ACHN (cell line): ENCODE measurements at places on chromosomes 7 and 10.
A peak's percentile ranks its signal among the peaks of the same experiment; 100 is the strongest.

DNA sequence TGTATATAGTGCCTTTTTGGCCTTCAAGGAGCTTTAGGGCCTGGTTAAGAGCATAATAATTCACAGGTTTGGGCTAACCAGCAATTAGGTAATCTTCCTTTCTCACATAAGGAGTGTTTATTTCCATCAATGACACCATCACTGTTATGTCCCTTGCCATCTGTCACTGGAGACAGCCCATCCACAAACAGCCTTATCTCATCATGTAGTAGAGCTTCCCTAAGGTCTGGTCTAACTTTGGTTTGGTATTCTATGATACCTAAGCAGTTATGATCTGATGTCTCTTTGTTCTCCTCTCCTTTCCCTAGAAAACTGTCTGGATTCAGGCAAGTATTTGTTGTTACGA, 26.4 kb downstream of the MAPK8 start:
- no peak for DNase-seq

DNA sequence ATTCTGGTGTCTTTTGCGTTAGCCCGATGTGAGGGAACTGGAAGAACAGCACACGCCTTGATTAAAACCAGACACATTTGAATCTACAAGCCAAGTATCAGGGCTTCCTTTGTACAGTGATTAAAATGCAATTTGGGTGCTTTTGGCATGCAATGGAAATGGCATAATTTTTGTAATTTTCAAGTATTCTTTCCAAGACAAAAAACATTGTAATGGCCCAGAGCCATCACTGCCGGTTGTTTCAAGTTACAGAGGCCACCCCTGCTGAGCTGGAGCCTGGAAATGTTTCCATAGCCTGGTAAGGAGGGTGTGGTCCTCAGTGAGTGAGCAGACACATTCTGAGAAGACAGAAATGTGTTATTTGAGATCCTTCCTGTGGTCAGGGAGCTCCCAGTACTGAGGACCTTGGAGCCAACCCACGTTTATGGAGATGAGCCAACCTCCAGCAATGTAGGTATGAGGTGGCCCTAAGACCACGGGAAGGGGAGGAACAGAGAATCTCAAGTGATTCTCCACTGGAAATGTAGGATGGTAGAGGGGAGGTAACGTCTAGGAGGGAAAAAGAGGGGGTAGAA, 20.9 kb downstream of the TEX36 start:
- DNase-seq: no peak

- no peak for DNase-seq
These were observed 23.3 kb downstream of the PRTFDC1 start for GRCh38 chr10:24929056-24929544.

DNA sequence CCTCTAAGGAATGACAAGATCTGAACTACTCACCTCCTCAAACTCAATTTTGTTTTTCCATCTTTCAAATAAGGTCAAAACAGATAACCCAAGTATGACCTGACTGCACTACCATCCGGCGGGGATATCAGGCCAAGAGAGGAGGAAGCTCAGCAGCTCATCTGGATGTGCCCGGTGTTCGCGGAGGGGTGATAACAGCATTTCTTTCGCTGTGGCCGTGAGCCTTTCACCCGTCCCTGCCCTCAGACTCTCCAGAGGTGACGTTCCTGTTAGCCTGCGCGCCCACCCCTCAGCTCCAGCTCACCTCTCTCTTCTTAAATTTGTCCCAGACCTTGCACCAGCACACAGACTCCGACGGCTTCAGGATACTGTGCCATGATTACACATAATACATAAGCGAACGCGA, 526 bp downstream of the ZNF248 start:
- no peak for DNase-seq

DNA sequence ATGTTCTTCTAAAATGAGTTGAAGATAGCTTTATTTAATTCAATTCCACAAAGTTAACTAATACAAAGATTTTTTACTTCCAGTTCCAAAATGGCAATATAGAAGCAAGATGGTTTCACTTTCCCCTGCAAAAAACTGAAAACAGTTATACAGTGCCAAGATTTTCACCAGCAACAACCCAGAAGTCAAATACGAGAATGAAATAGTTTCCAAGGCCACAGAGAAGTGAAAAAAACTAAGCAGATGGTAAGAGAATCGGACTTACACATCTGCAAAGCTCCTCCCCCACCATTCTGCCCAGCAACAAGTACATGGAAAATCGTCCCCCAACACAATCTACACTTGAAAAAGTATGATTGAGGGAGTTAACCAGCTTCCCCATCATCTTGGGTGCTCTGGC, 30.3 kb upstream of the KEL start:
- DNase-seq: no peak

- peak; percentile 81 for DNase-seq
These were observed 8.0 kb upstream of the GRK5 start for GRCh38 chr10:119199231-119199992.

DNA sequence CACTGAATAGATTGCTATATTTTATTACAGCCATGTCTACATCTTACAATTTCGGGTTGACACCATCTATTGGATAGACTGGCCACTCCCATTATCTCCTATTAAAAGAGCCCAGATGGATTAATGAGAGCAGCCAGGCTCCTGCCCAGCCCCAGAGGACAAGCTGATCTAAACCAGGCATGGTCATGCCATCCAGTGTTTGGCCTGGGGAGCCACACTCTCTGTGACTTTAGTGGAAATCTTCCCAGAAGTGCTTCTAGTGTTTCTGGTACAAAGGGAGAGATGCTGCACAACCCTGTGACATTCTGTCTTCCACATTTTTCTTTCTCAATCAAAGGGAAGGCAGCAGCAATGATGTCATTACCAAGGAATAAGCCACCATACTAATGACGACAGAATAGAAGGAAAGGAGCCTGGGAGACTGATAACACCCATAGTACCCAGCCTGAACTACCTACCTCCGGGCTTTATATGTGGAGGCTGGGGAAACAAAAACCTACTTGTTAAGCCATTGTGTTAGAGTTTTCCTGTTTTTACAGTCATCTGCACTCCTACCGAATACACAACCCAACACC, 5.0 kb downstream of the NEBL start:
- no peak for DNase-seq

- DNase-seq: no peak
These were observed 8.3 kb downstream of the FGF8 start for GRCh38 chr10:101767600-101767945.

DNA sequence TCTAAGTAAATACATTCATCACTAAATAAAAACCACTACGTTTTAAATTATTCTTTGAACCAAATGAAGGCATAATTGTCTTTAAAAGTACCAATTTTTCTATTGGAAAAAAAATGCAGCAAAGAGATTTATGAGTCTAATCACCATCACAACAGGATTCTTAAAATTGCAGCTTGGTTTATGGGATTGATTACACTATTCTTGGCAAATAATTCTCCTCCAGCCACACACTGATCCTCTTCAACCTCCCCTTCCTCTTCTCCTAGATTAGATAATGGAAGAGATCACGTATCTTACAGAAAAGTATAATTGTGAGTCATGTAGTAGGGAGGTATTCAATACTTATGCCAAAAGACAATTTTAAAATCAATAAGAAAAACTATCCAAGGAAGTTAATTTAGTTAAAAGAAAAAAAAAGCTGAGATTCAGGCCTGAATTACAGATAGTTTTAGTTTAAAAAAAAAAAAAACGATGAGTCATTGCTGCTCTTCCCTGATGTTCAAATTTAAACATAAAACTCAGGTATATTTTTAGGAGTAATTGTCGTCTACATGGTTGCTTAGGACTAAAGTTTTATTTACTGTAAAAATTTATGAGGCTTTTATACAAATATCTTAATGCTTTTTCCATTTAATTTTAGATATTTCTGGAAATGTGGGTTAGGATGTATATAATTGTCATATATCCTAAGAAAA, 133.7 kb upstream of the CDK1 start:
- no peak for DNase-seq

DNA sequence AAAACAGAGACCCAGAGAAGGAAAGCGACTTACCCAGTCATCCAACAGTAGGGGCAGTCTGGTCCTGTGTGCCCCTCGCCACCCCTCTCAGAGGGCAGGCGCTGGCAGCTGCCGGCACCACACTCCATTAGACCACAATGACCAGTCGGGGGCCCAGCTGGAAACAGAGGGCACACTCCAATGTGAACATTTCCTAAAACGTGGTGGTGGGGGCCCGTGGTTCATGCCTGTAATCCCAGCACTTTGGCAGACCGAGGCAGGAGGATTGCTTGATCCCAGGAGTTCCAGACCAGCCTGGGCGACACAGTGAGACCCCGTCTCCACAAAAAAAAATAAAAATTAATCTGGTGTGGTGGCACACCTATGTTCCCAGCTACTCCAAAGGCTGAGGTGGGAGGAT, 912 bp upstream of the OAT start:
- no peak for DNase-seq

- peak; percentile 64 for DNase-seq
These were observed 357.6 kb downstream of the DPP6 start for GRCh38 chr7:154409703-154410311.

DNA sequence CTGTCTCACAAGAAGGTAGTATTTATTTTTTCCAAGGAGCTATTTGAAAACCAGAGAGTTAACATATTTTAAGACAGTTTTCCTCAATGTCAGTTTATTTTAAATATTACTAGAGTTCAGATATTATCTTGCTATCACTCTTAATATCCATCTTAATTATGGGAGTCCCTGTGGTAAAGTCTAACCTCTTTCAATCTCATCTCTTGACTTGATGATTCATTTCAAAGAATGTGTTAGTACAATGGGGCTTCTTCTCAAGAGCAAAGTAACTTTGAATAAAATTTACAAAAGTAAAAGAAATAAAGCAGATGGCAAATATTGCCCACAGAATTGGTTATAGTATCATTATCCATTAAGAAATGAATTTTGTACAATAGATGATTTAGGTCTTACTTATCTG, 731.1 kb upstream of the C7orf33 start:
- DNase-seq: no peak

- DNase-seq: peak; percentile 53
These were observed 95.1 kb upstream of the DIP2C start for GRCh38 chr10:784403-785088.

DNA sequence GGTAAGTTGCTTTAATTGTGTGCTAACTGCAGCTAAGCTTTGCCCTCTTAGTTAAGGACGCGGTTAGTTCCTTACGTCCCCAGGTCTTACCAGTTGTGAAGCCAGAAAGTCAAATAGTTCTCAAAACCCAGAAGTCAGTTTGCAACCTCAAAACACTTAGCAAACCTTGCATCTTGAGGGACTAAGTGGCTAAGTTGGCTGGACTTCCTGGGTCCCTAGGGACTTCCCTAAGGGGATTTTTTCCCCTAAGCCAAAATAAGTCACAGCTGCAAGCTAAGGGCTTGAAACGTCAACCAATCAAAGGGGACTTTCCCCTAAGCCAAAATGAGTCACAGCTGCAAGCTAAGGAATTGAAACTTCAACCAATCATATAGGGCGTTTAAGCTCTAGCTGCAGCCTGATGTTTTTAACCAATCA, 36.2 kb upstream of the HECW1 start:
- DNase-seq: no peak

- DNase-seq: no peak
These were observed 47.5 kb downstream of the INHBA start for GRCh38 chr7:41655426-41655825.

- DNase-seq: no peak
These were observed 180.7 kb downstream of the CPEB3 start for GRCh38 chr10:92110039-92110794.

GRCh38 chr7:20796500-20796899, 9.8 kb upstream of the SP8 start:
- no peak for DNase-seq

GRCh38 chr7:111138193-111138569, 47.3 kb downstream of the LRRN3 start:
- peak; percentile 47 for DNase-seq

- no peak for DNase-seq
These were observed 126.1 kb upstream of the FRMD4A start for GRCh38 chr10:14456870-14457266.

- no peak for DNase-seq
These were observed 67.8 kb upstream of the CDK13 start for GRCh38 chr7:39882148-39882784.

GRCh38 chr7:135390829-135391228, 119.1 kb downstream of the CNOT4 start:
- no peak for DNase-seq

DNA sequence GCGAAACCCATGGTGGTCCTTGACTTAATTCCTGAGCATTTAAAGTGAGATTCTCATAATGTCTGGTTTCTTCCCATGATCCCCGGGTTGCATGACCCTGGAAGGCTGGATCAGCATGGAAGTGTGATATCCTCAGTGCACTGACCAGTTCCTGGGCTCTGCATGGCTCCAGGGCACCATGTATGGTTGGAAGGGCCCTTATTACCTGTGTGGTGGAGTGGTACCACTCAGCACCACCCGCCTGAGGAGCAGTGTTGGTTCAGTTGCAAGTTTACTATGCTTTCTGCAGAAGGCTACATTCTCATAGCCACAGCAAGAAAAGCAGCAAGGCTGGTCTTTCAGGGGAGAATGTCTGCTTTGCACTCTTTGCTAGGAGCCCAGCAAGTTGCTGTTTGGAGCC, 325.7 kb upstream of the MKI67 start:
- no peak for DNase-seq

GRCh38 chr7:3065724-3066143, 22.1 kb upstream of the CARD11 start:
- peak; percentile 63 for DNase-seq

DNA sequence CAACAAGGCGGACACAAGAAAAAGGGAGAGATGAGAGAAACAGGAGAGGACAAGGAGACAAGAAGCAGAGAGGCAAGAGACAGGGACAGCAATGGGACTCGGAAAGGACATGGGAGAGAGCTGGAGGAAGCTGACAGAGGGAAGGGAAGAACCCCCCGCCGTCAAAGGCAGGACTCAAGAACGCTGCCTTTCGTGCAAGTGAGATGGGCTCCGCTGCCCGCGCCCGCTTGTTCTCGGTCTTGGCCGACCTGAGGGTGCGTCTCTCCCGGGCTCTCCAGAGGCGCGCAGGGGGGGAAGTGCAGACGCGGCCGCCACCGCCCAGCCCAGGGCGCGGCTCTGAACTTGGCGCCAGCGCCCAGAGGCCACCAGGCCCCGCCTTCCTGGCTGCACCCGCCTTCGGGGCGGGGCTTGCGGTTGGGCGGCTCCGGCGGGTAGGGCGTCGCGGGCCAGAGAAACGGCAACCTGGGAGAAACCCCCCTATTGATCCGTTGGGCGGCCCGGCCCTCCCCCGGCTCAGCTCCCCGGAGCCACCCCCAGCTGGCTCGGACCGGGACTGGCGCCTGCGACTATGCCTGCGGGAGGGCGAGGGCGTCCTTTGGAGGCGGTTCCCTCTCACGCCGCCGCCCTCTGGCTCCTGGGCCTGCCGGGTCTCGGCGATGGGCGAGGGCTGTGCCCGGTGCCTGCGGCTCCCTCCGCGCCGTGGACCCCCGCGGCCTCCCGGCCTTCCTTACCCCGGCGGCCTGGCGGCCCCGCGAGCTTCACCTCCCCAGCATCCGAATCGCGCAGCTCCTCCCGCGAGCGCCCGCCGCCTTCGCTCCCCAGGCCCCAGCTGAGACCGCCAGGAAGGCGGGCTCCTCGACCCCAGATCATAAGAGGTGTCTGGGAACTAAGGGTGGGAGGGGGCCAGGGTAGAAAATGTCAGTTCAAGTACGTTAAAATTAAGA, 2.2 kb upstream of the ANTXRL start:
- DNase-seq: peak; percentile 69

- no peak for DNase-seq
These were observed 271.5 kb upstream of the ZWINT start for GRCh38 chr10:56632537-56632936.
